ENCODE measurements at places on chromosomes 1 and 21.

DNA sequence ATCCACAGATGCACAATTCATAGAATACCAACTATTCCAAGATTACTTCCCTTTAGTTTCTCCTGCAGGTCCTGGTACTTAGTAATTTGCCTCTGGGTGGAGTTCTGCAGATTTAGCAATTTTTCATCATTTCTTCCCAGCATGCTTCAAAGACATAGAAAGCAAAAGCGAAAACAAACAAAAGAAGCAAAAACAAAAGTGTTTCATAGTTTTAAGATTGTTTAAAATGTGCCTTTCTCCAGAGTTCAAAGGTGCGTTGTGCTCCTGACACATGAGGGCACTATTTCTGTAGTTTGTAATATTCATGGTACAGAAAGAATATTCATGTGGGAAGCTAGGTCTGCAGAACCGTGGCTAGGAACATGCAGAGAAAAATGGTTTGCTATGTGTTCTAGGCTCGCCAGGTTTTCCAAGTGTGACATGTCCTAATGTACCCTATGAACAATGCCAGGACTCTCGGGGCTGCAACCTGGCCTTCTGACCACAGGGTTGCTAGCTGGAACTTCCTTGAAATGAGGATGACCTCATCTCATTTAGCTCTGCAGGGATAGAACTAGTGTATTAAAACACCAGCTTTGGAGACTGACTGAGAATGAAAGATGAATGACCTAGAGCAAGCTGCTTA is 30.0 kb upstream of the RCSD1 start:
- DNase-seq, result no peak

GRCh38 chr21:36188081-36188681 is 31.6 kb downstream of the DOP1B start:
- DNase-seq, result no peak

- DNase-seq, result no peak
Observed at GRCh38 chr1:112502826-112503225, 5.9 kb upstream of the WNT2B start.

- no peak for DNase-seq
Observed at GRCh38 chr1:218200979-218201378, 84.1 kb upstream of the RRP15 start.

DNA sequence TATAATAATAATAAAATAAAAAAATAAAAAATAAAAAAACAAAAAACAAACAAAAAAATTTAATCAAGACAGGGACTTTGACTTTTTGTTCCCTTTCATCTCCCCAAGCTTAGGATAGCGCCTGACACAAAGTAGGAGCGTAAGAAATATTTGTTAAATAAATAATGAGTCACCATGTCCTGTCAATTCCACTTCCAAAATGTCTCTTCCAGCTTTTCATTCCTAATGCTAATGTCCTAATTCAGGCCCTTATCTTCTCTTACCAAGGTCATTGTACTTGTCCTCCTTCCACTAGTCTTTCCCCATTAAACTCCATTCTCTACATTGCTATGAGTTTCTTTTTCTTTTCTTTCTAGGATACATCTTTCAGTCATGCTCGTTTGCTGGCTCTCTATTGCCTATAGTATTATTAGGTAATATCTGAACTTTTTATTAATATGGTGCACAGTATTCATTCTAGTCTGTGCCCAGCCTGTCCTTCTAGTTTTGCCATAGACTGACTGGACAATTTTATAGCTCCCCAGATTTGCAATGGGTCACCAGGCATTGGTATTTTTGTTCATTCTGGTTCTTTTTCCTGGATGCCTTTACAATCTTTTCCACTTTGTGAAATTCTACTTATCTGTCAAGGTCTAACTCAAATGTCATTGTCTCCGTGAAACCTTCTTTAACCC is 11.4 kb downstream of the NEXN start:
- no peak for DNase-seq

GRCh38 chr1:44227211-44227610 is 13.9 kb downstream of the DMAP1 start:
- no peak for DNase-seq

DNA sequence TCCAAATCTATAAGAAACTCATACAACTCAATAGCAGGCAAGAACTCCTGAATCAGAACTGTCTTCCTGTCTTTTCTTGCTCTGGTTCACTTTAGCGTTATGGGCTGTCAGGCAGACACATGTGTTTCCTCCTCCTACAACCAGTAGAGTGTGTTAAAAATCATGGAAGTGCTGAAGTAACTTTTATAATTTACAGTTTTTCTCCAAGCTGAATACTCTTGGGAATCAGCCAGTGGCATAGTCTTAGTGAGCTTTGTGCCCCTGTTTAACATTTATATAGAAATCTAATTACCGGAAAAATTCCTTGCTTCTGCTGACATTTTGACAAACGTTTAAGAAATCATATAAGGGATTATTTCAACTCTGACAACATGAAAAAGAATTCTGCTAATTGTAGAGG is 113.1 kb upstream of the RGS18 start:
- DNase-seq, result no peak

- no peak for DNase-seq
Observed at GRCh38 chr21:39799178-39799577, 54.2 kb downstream of the IGSF5 start.

GRCh38 chr1:186575348-186575747 is 104.9 kb downstream of the PTGS2 start:
- DNase-seq, result no peak

DNA sequence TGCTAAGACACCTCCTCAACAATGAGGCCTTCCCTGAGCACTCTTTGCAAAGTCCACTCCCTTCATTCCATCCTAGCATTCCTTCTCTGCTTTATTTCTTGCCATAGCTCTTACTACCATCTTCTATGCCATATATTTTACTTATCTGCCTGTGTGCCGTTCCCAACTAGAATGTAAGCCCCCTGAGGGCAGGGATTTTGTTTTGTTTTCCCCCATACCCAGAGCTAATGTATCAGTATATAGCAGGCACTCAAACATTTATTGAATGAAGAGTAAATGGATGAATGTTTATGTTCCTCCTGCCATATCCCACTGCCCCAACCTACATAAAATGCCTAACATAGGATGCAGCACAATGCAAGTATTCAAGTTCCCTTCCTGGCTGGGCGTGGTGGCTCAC is 14.9 kb upstream of the PPP1R15B start:
- DNase-seq, result no peak

DNA sequence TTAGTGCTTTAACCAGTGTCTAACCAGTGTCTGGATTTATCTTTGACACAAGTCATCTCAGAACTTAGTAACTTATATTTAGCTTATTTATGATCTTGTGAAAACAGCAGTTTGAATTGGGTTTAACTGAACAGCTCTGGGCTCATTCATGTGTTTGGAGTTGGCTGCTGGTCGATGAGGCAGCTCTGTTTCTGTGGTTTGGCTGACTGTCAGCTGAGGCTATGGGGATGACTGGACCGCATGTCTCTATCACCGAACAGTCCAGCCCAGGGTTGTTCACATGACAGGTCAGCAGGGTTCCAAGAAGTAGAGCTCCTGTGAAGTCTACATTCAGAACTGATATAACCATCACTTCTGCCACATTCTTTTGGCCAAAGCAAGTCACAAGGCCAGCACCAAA is 29.1 kb upstream of the C21orf91 start:
- no peak for DNase-seq

GRCh38 chr1:23977854-23978191 is 2.3 kb downstream of the SRSF10 start:
- no peak for DNase-seq

GRCh38 chr21:35014302-35015041 is 34.6 kb downstream of the RUNX1 start:
- no peak for DNase-seq

DNA sequence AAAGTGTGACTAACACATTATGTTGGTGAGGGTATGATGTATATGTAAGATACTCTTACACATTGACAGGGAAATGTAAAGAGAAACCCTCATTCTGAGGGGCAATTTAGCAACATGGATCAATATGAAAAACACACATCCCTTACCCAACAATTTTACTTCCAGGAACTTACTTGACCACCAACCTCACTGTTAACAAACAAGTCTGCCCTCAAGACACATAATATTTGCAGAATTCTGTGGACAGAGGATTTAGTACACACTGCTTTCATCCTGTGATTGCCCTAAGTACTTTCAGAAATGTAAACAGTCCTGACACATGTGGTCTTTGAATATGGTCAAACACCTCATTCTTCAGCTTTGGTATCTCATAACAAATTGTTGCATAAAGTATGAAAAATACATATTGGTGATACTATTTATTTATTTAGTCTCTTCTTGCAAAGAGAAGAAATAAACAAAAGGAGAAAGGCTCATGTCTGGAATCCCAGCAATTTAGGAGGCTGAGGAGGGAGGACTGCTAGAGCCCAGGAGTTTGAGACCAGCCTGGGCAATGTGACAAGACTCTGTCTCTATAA is 6.9 kb downstream of the USP48 start:
- DNase-seq, result no peak

DNA sequence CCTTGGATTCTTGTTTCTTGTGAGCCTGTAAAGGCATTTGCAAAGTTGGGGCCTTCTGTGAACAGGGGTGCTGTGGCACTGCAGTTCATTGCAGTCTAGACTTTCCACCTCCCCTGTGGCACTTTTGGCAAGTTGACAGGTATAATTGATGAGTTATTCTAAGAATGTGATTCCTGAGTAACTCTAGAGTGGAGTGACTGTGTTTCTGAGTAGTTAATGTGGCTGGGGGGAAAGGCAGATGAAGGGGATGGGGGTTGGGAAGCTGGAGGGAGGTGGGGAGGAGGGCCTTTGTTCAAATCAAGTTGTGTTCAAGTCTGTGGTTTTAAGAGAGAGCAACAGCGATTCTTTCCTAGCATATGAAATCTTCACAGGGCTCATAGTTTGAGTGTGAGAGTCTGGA is 32.9 kb downstream of the PBX1 start:
- DNase-seq, result no peak

GRCh38 chr1:115545791-115546733 is 95.7 kb upstream of the VANGL1 start:
- DNase-seq, result no peak

DNA sequence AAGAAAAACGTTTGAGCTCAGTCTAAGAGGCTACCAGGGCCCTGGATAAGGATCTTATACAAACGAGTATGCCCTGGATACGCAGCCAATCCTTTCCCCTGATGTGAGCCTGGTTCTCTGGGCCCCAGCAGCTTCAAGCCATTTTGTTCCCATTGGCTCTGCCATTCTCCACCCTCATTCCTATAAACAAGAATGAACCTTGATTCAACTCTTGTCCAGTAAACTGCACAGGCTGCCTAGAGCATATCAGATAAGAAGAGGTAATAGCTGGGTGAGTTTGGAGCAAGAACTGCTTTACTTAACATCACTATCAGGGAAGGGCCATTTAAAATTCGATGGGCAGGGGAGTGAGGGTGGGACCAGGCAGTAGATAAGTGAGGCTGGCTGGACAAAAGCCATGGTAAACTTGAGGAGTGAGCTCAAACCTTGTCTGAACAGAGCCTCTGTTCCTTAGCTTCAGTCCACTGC is 11.3 kb downstream of the BTG2 start:
- DNase-seq, result no peak

DNA sequence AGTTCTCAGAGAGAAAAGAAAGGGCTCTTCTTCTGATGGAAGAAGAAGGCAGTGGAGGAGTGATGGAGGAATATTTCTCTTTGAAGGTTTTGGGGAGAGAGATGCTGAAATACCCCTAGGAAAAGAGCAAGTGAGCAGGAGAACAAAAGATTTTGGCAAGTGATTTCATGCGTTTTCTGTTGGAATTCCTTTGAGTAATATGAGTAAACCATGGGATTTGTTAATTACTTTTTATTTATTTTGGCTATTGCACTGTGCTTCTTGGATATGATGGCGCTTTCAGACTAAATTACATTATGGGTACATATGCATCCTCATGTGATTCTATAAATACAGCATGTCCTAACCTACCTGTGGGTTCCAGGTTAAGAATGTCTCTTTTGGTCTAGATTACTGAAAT is 210.1 kb upstream of the PTGFR start:
- DNase-seq, result no peak

- DNase-seq, result no peak
Observed at GRCh38 chr1:166902279-166902678, 26.2 kb upstream of the TADA1 start.

DNA sequence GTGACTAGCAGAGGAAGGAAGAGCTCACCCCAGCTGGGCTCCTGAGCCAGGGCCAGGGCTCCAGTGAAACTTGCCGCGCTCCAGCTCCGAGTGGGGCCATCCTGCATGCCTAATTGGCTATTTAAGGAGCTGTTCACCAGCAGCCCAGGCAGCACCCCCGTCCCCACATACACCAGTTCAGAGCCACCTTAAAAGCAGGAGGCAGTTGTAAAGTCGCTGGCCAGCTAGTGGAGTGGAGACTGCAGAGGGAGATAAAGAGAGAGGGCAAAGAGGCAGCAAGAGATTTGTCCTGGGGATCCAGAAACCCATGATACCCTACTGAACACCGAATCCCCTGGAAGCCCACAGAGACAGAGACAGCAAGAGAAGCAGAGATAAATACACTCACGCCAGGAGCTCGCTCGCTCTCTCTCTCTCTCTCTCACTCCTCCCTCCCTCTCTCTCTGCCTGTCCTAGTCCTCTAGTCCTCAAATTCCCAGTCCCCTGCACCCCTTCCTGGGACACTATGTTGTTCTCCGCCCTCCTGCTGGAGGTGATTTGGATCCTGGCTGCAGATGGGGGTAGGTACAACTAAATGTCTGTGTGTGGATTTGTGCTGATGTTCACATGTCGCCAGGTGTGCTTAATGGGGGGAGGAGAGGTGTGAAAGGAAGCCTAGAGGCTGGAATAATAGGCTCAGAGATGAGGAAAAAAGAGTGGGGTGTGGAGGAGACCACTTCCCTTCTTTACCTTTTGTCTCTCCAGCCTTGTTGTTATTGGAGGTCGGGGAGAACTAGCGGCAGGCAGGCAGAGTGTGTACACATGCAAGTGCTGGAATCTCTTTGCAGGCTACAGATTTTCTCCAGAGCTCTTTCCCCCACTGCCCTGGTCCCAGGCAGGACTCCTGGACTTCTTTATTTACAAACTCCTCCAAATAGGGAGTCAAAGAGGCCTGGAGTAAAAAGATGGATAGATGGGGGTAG is at the start of gene CA14:
CA14 (plus strand) TSS at position 151 of the 962 bp plus-strand sequence; CDS start at position 506, 355 bp downstream.
- DNase-seq, result no peak

GRCh38 chr1:220786337-220787068 is at the start of gene MTARC1:
TSS of gene MTARC1 (plus strand) at chr1:220786913. CDS start at chr1:220786945, 32 bp downstream.
- DNase-seq, result no peak

DNA sequence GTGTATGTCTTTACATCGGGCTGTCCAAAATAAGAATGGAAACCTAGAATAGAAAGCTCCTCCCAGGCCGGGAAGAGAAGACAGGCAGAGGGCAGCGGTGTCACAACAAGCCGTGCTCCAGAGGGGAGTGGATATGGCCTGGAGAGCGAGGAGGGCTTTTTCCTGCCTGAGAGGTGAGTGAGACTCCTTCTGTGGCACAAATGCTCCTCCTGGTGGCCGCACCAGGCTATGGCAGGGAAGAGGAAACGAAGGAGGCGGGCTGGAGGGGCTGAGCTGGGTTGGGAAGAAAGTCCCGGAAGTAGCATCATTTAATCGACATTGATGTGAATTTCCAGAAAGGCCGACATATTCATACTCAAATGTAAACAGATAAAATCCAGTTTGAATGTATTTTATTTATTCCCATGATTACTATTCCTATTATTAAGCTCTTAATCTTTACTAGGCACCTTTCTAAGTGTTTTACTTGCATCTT is 54.7 kb downstream of the MEF2D start:
- DNase-seq, result peak; percentile 71
